ENCODE measurements at places on chromosomes 5 and 9.

GRCh38 chr5:128305341-128305740, 221.8 kb downstream of the SLC12A2 start:
- DNase-seq, result no peak

DNA sequence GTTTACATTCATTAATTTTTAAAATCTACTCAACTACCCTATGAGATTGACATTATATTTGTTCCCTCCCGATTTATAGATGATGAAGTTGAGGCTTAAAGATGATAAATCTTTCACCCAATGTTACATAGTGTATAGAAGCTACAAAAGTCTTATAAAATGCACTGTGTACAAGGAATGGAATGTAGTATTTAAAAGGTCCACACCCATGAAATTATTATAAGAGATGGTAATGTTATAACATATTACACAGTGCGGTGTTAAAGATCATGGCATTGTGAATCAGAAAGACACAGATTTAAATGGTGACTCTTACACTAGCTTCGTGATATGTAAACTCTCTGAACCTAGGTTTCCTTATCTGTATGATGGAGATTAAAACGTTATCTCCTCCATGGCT, 141.6 kb upstream of the CHD1 start:
- no peak for DNase-seq

- no peak for DNase-seq
Observed at GRCh38 chr5:108141676-108142075, 240.2 kb downstream of the FBXL17 start.

- no peak for DNase-seq
Observed at GRCh38 chr9:135813671-135814290, 93.6 kb downstream of the CAMSAP1 start.
